Stimulated activated CD4-positive, alpha-beta T cell treated with anti-CD3 and anti-CD28 coated beads, Interleukin-12 subunit alpha, Interleukin-12 subunit beta, amount 100 ng/mL, for 48 hours (primary cell): ENCODE measurements at places on chromosomes 4 and X.

DNA sequence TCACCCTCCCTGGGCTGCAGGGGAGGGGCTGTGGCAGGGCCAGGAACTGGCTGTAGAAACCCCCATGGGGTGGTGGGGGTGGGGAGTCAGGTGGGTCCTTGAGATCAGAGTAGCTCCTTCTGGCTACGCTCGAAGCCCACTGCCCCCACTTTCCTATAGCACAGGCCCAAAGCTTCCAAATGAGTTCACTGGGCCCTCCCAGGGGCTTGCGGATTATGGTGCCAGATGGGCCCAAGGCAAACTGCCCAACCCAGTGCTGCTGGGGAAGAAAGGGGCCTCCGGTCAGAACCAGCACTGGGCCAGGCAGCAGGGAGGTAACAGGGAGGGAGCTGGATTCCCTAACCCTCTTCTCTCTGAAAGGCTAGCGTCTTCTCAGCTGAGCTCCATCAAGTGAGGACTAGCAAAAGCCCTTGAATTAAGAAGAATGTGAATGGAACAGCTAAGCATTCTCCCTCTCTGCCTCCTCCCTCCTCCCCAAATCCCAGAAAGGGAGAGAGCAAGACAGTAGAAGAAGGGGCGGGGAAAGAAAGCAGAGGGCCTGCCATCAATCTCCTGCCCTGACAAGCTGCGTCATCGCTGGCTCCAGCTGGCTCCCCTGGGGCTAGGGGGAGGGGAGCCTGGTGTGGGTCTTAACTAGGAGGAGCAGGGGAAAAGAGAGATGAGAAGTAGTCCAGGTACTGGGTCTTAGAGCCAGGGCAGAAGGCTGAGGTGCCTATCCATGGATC is 34.7 kb downstream of the FRMPD3 start:
- no peak for DNase-seq

- DNase-seq: no peak
These were observed 3.5 kb downstream of the S100G start for GRCh38 chrX:16653424-16653823.

- no peak for DNase-seq
These were observed 61.0 kb downstream of the FHIP1A start for GRCh38 chr4:151469970-151470369.

- no peak for DNase-seq
These were observed 67.6 kb upstream of the SLC7A3 start for GRCh38 chrX:70998411-70999027.

GRCh38 chr4:152926959-152927358 is 9.2 kb upstream of the FHDC1 start:
- DNase-seq: no peak

DNA sequence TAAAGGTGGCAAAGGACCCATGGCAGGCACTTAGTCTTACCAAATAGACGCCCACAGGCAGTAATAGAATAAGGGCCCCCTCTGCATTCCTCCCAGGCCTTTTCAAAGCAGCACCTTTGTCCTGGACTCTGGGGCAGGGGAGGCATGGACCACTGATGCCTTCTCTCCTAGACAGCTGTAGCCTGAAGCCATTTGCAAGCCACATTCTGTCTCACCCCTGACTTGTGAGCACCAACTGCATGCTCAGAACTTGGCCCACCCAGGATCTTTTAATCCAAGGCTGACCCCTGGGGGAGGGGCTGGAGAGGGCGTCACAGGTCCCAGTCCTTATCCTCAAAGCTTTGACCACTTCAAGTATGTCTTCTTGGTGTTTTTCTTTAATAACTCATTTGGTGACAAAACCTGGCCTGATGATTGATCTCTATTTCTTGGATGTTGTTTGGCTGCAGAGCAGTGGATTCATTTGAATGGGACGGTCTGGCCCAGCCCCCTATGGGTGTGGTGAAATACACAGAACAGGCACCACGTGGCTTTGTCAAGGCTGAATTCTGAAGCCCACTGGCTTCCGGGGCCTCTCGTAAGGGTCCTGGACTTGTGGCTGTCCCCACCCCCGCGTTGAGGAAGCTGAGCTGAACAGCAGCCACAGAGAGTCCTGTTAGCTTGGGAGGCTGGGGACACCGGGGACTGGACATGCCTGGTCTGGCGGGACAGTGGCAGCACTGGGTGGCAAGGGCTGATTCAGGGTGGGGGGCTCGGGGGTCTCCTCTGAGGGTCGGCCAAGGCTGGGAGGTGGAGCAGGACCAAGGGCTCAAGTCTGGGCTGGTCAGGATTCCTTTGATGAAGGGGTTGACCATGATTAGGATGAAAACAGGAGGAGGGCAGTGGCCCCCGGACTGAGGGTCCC is 36.6 kb downstream of the ADRA2C start:
- no peak for DNase-seq

DNA sequence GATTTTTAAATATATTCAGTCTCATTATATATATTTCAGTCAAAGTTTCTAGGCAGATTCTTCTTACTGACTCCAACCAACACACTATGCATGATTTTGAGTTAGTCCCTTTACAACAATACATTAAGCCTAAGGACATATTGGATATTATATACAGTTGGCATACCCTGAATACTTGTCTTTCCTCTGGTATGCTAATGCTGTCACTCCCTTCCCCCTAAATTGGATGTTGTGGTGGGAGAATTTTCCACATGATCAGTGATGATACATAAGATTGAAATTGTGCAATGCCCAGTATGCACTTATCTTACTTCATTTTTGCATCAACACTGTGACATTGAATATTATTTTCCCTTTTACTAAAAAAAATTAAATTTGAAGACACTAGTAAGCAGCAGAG is 935.2 kb downstream of the PCDH7 start:
- DNase-seq: no peak
